CD8-positive, alpha-beta memory T cell (primary cell): ENCODE measurements at places on chromosomes 16 and 17. TPM values are rescaled to one million over a fixed set of nuclear protein-coding genes. Genes with fewer than 3 reads are reported as not detected.
A peak's percentile ranks its signal among the peaks of the same experiment; 100 is the strongest.

The KPNA2 gene
- 213 TPM for total RNA-seq

DNA sequence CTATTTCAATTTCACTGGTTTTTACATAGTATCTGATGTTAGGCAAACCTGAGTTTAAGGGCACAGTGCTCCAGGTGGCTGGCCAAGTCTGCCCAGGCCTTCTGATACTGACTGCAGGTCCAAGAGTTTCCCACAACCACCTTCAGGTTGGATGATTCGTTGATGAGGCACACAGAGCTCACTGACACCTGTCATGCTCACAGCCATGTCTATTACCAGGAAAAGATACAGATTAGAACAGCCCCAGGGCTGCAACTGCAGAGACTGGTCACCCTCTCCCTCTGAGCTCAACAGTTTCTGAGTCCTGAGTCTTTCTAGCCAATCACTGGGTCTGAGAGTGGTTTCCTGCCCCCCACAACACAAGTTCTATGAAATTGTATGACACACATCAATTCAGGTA is 37.2 kb downstream of the MEAK7 start:
- no peak for DNase-seq

DNA sequence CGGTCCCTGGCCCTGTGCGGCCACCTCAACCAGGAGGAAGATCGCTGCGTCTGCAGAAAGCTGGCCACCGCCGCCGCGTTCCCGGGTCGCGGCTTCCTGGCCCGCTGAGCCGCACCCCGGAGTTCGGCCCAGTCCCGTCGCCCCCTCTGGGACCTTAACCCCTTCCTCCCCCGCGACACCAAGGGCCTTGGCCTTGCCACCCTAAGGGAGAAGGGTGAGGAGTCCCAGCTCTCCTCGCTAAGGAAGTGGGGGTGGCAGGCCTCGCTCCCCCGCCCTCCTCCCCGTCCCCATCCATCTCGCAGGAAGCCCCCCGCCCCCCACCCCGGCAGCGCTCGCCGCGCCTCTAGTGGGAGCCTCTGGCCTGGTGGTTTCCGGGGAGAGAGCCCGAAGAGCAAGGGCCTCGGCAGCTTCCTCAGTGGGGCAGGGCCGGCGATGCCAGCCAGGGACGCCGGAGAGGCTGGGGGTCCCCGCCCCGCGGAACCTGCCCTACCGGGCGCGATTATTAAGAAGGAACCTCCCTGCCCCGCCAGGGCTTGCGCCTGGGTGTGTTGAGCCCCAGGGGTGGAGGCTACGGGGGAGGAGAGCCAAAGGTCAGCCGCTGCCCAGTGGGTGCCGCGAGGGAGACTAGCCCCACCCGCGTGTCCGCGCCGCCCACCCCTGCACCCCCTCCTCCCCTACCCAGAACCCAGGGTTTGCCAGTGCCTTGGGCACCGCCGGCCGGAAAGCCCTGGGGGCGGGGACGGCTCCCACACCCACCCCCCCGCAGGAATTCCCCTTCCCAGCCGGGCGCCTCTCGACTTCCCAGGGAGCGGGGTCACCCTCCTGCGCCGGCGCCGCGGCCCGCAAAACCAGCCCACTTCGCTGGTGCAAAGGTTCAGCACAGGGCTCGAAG is 6.8 kb downstream of the CBX4 start:
- peak; percentile 18 for DNase-seq

DNA sequence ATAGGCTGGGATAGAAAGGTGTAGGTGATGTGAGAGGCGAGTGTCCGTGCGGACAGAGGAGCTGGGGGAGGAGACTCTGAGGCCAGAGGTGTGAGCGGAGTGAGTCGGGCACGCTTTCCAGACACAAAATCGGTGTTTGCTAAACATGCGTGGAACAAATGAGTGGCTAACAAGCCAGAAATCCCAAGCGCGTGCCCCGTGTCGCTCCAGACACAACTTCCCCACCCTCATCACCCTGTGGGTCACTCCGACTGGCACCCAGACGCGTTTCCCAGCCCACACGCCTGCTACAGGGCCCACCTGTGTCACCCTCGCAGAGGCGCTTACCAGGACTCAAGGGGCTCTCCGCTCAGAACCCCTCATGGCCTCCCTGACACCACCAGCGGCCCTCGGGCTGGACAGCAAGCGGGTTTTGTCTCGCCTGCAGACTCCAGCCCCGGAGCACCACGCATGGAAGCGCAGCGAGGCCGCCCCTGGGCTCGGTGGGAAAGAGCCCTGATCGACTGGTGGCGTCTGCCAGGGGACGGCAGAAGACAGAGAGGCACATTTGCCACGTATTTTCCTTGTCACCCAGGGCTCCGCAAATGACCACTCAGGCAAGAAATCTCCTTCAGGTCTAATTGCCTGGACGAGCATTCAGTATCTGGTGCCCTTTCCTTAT is 6.0 kb upstream of the RPH3AL start:
- DNase-seq: no peak

DNA sequence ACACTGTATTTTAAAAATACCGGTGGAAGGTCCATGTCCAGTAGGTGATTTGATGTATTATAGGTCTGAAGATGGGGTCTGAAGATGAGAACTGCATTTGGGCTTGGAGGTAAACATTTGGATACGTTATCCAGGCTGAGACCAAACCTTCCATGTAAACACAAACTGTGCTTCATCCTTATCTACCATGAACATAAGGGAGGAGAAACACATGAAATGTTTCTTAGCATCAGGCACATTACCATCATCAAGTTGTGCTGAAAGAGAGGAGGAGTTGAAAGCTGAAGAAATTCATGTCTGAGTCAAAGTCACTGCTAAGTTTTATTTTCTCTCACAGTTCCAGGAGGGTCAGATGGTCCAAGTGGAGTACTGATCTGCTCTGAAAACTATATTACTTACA is 11.4 kb downstream of the SF3B3 start:
- DNase-seq: no peak

The CES5A gene
- not detected for total RNA-seq

DNA sequence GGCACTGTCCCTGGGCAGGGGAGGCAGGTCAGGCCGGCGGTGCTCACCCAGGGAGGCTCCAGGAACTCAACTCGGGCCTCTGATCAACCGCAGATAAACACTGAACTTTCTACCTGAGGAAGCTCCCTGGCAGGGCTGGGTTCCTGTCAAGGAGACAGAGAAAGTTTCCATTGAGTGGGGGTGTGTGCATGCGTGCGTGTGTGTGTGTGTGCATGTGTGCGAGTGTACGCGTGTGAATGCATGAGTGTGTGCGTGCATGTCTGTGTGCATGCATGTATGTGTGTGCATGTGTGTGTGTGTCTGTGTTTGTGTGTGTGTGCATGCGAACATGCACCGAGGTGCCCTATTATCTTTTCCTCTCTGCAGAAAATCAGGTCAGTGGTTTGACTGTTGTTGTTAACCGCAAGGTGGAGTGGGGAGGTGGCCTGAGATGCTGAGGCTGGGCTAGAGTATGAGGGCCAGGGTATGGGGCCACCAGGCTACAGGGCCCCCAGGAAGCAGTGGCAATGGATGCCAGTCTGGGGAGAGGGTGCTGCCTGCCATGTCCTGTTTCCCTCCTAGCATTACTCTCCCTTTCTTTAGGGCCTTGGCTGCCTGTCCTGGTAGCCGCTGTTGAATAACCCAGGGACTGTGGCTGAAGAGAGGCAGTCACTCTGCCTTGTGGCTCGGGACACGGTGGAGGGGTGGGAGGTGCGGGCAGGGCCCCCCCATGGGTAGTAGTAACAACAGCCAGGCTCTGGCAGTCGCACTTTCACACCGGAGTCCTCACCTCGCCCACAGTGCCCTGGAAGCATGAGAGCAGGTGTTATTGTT is 24.0 kb downstream of the CCR7 start:
- peak; percentile 90 for DNase-seq

- no peak for DNase-seq
Measured at GRCh38 chr16:82926500-82926899, 299.7 kb downstream of the CDH13 start.

The CHD9NB gene
- total RNA-seq: 1.0 TPM

DNA sequence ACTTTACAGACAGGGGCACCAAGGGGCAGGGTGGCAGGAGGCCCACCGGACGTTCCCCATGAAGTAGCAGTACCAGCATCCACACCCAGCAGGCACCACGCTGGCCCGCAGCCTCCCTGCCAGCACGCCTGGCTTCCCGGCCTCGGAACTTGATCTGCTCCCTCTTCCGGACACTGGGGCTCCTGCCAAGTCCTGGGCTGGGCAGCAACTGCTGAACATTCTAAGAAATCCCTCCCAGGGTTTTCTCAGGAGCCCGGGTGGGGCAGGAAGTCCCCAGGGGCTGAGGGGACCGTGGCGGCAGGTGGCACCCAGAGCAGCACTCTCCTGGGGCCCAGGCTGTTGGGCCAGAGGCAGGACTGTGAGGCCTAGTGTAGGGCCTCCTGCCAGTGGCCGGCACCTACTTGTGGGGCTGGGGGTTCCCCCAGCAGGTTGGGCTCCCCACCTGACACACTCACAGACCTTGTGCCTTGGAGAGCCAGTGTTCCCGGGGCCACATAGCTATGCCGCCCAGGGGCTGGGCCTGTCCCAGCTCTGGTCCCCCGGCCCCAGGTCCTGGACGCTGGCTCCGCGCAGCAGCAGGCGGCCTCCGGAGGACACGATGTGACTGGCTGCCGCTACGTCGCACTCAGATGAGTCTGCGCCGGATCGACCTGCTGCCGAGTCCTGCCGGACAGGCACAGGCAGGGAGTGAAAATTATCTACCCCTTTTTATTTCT is 86.2 kb upstream of the CBX4 start:
- no peak for DNase-seq

DNA sequence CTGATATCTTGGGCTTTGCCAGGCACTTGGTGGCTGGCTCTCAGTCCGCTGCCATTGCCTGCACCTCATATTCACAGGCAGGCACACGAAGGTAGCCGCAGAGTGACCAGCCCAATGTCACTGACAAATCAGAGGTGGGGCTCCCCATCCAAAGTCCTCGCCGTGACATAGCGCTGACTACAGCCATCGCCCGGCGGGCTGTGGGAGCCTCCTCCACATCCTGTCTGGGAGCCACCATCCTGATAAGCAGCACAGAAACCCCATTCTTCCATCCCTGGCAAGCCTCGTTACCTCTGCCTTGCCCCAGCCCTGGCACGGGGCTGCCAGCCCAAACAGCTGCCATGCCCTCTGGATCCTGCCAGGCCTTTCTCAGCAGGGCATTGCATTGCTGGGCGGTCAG is 437.8 kb downstream of the SLC39A11 start:
- no peak for DNase-seq

The P4HB gene
- total RNA-seq: 482 TPM

The SLC6A2 gene
- not detected for total RNA-seq

DNA sequence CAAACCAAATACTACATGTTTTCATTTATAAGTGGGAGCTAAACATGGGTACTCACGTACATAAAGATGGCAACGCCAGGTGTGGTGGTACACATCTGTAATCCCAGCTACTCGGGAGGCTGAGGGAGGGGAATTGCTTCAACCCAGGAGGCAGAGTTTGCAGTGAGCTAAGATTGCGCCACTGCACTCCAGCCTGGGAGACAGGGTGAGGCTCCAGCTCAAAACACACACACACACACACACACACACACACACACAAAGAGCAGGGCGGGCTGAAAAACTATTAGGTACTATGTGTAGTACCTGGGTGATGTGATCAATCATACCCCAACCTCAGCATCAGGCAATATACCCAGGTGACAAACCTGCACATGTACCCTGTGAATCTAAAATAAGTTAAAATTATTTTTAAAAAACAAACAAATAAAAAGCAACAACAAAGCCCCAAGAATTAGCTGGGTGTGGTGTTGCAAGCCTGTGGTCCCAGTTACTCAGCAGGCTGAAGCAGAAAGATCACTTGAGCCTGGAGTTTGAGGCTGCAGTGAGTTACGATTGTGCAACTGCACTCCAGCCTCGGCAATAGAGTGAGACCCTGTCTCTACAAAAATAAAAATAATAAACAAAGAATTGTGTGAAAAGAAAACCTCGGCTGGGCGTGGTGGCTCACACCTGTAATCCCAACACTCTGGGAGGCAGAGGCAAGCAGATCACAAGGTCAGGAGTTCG is 11.9 kb upstream of the FAAP100 start:
- no peak for DNase-seq

GRCh38 chr16:879461-879861 is 78.9 kb upstream of the GNG13 start:
- no peak for DNase-seq

The JPH3 gene
- total RNA-seq: not detected

The C16orf87 gene
- 22.8 TPM for total RNA-seq

GRCh38 chr17:55734128-55734781 is 11.6 kb upstream of the TMEM100 start:
- no peak for DNase-seq

- DNase-seq: no peak
Measured at GRCh38 chr17:13346081-13346533, 255.6 kb downstream of the HS3ST3A1 start.

DNA sequence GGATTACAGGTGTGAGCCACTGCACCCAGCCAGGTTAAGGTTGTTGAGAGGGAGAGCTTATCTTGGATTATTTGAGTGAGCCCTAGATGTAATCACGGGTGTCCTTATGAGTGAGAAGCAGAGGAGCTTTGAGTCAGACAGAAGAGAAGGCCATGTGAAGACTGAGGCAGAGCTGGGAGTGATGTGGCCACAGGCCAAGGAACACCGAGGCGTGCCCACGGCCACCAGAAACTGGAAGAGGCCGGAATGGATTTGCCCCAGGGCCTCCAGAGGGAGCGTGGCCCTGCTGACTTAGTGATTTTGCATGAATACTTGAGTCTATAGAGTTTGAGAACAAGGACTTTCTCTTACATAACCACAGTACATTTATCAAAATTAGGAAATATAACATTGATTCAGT is 137.7 kb downstream of the RPTOR start:
- no peak for DNase-seq

GRCh38 chr17:79845601-79845949 is 6.3 kb upstream of the CBX4 start:
- no peak for DNase-seq

The HSD17B2 gene
- not detected for total RNA-seq

DNA sequence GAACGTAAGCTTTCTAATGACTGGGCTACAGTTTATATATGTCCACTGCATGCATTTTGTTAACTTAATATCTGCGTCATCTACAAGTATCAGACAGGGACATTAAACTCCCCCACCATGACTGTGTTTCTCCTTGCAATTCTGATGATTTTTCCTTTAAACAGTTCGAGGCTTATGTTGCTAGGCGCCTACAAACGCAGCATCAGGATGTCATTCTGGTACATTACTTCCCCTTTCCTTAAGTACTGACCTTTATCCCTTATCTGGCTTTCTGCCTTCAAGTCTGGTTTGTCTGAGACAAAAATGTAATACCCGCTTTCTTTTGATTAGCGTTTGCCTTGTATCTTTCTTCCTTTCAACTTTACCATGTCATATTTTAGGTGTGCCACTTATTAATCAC is 362.4 kb downstream of the SLC39A11 start:
- DNase-seq: no peak

The CMTM3 gene
- total RNA-seq: 71.8 TPM

The HOXB1 gene
- not detected for total RNA-seq

- no peak for DNase-seq
Measured at GRCh38 chr17:15480204-15480603, 12.8 kb upstream of the CDRT4 start.

GRCh38 chr17:73160980-73161630 is 3.7 kb upstream of the SSTR2 start:
- no peak for DNase-seq

GRCh38 chr17:29582254-29582765 is 7.1 kb downstream of the GIT1 start:
- no peak for DNase-seq
